ENCODE measurements at places on chromosomes 1 and 21. TPM values are rescaled to one million over a fixed set of nuclear protein-coding genes. Genes with fewer than 3 reads are reported as not detected.

DNA sequence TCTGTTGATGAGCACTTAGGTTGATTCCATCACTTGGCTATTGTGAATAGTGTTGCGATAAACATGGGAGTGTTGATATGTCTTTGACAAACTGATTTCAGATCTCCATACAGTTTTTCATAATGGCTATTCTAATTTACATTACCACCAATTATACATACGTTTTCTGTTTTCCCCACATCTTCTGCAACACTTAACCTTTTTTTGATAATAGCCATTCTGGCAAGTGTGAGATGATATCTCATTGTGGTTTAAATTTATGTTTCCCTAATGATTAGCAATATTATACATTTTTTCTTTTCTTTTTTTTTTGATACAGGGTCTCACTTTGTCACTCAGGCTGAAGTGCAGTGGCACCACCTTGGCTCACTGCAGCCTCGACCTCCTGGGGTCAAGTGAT lies 17.0 kb downstream of the SNRPE start:
- DNase-seq, result no peak

DNA sequence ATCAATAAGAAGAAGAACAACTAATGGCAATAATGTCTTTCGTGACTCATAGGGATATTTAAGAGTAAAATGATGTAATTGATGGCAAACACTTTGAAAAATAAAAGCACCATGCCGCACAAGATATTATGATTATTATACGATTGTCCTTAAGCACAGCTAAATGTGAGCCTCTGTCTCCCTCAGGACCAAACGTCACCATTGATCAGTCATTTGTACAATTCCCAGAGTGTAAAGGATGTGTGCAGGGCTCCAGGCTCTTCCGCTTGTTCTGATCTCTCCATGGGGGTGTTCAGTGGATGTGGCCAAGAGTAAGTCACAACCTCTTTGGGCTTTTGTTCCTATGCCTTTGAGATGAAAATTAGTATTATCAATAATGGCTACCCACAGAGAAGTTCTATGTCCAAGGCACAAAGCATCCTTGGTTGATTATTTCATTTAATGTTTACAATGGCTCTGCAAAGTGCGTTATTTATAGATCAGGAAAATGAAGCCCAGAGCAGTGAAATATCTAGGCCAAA lies 17.7 kb upstream of the C1orf87 start:
- no peak for DNase-seq

DNA sequence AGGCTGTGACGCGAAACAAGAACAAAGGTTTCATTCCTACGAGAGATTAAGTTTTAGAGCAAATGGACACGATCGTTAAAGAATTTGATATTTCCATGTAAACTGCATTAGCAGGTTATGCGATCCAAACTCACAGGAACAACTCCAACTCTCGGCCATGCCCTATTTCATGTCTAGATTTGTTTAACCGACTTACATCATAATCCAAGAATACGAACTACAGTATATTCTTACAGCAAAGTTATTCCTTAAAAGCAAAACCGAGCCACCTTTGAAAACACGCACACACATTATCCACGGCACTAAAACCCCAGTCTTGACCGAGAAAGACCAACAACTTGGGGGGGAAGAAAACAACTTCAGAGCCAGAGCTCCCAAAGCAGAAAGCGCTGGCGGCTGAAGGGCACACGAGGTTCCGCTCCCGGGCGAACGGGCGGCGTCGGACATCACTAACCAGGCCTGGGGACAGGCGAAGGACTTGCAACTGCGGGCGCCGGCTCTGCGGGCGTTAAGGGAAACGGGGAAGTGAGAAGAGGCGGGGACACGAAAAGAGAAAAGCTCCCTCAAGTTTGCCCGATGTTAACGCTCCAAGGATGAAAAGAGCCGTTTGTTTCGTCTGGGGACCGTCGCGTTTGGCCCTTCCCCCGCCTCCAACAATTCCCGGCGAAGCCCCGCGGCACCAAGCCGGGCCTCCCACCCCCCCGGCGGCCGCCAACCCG lies 690 bp downstream of the B3GALNT2 start:
- peak; percentile 70 for DNase-seq

Gene WASF2
- 25.3 TPM for total RNA-seq

DNA sequence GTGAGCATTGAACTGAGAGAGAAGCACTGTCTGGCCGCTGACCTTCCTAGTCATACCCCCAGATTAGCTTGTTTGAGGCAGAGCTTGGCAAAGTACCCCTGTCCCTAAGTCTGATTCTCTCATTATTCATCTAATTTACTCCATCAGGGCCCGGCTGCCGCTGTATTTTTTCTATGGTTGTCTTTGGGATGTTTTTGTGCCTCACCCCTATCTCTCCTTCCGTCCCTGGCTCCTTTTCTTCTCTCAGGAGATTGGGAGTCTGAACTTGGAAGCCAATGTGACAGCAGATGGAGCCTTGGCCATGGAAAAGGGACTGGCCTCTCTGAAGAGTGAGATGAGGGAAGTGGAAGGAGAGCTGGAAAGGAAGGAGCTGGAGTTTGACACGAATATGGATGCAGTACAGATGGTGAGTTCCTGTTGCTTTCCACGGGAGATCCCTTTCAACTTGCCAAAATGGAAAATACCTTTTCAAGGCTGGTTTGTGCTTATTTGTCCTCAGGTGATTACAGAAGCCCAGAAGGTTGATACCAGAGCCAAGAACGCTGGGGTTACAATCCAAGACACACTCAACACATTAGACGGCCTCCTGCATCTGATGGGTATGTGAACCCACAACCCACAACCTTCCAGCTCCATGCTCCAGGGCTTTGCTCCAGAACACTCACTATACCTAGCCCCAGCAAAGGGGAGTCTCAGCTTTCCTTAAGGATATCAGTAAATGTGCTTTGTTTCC lies 53.9 kb downstream of the LAMC2 start:
- no peak for DNase-seq

Gene AGBL4
- 3.1 TPM for total RNA-seq

Gene CD160
- total RNA-seq, result 6.5 TPM

DNA sequence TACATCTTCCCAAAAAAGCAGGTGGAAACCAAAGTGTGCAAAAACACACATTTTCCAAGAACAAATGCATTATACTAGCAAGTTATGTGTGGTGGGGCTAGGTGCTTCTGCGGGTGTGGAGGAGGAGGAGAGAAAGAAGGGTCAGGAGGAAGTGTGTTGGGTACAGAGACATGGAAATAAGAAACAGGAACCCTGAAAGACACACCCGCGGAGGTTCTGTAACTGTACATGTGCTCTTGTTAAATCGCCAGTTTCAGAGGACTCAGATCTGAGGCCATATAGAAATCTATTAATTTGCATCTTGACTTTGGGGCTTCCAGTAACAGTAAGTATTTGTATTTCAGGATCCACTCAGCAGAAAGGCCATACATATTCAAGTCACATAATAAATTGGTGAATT lies 30.9 kb downstream of the ERG start:
- no peak for DNase-seq

- DNase-seq, result no peak
Observed at GRCh38 chr1:155437405-155437804, 116.7 kb downstream of the RUSC1 start.

- no peak for DNase-seq
Observed at GRCh38 chr1:111886741-111887140, 102.7 kb downstream of the KCND3 start.

DNA sequence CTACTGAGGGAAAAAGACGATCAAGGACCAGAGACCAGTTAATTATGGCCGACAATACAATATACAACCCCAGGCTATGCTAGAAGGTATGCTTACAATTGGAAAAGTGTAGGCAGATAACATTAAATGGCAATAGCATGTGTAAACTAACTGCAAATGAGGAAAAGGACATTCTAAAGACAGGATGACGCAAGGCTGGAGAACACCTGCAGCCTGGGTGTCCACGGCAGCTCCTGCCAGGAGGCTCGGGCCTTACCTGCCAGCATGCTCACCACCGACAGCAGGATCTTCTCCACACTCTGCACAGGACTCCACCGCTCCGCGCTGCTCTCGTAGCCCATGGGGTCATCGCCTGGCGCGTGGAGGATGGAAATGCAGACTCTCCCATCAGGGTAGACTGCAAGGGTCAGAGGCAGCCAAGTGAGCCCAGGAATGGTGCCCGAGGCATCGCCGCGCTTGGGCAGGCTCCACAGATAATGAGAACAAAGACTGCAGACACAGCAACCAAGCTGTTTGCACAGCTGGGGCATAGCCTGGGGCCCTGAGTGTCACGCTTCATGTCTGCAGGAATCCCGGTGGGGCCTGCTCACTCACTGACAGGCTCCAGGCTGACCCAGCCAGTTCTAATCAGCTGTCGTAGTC lies 28.2 kb downstream of the UBE2G2 start:
- DNase-seq, result no peak

Gene TBX19
- total RNA-seq, result 0.72 TPM

Gene SNX27
- total RNA-seq, result 47.4 TPM

Gene TSSK3
- total RNA-seq, result 1.9 TPM

Gene PTP4A2
- 544 TPM for total RNA-seq

Gene RGSL1
- total RNA-seq, result 1.7 TPM

Gene RHD
- total RNA-seq, result not detected

DNA sequence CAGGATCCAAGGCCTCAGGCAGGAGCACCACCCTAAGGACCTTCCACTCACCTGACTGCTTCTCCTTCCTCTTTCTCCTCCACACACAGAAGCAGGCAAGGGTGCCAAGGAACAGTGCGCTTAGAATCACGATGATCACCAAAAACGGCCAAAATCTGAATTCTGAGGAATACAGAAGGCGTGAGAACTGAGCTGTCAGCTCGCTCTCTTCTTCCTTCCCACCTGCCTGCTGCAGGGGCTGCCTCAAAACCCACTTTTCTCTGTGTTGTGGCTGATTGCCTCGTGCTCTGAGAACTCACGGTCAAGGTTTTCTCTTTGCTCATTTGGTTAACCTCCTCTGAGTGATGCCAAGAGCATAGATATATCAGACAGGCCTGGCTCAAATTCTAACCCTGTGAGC lies 23.8 kb downstream of the CD244 start:
- no peak for DNase-seq

Gene KIF26B
- total RNA-seq, result 43.1 TPM

DNA sequence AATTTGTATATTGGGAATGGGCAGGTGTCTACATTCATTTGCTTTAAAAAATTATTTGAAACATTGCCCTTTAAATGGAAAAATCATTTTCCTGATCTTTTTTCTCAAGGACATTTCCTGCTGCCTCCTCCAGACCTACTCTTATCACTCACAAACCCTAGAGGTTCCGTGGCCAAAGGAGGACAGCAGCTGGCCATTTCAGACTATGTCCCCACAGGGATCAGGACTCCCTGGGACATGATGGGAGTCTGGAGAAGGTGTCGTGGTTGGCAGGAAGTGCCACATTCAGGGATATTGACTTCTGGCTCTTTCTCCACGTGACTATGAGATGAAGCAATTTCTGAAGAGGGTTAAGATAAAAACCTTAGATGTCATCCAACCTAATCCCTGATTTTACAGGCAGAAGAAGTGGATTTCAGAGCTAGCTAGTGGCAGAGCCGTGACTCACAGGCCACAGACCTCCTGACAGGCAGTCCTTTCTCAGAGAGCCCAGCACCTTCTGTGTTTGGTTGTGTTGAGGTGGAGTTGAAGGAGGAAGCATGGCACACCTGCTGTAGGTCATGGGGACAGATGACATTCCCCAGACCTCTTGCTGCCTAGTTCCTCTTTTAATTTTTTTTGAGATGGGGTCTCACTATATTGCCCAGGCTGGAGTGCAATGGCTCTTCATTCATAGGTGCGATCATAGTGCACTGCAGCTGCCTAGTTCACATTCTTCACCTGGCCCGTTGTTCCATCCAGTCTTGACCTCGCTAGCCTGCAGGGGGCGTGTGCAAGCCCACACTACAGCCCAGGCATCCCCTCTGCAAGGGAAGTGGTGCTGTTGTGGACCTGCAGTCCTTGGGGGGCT lies 25.5 kb upstream of the IL10 start:
- peak; percentile 42 for DNase-seq

- DNase-seq, result no peak
Observed at GRCh38 chr1:182586380-182586779, 2.7 kb downstream of the RNASEL start.

DNA sequence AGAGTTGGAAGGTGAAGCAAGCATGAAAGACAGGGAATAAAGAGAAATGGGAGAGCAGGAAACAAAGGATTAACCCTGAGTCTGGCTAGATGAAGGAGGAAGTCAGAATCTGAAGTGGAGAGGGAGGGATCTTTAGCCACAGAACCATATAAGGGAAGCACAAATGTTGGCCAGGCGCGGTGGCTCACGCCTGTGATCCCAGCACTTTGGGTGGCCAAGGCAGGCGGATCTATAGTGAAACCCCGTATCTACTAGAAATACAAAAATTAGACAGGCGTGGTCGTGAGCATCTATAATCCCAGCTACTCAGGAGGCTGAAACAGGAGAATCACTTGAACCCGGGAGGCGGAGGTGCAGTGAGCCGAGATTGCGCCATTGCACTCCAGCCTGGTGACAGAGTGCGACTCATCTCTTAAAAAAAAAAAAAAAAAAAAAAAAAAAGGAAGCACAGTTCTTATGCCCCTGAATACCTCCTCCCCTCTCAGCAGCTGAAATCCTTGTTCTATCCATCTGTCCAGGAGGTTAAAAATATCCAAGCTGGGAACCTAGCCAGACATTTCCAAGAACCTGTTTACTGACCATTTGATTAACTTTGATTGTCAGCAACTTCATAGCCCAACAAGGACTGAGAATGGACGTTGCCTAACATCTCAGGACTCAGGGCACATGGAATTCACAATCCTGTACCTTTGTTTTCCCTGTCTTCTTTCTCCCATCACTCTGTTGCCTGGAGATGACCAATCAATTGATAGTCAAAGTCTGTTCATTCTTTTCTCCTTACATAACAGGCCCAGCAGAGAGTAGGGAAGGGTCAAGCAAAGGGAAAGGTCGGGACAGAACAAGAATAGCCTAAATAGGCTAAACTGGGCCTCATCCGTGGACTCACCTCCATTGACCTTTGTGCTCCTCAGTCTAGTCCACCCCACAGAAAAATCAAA lies 10.6 kb downstream of the TXNIP start:
- DNase-seq, result peak; percentile 40

Gene SLC25A24
- total RNA-seq, result 51.0 TPM

- DNase-seq, result no peak
Observed at GRCh38 chr1:89928506-89928905, 66.4 kb upstream of the ZNF326 start.

- peak; percentile 33 for DNase-seq
Observed at GRCh38 chr1:159831412-159832141, 4.9 kb downstream of the SLAMF8 start.

- peak; percentile 29 for DNase-seq
Observed at GRCh38 chr1:172394141-172394751, 26.2 kb upstream of the C1orf105 start.

DNA sequence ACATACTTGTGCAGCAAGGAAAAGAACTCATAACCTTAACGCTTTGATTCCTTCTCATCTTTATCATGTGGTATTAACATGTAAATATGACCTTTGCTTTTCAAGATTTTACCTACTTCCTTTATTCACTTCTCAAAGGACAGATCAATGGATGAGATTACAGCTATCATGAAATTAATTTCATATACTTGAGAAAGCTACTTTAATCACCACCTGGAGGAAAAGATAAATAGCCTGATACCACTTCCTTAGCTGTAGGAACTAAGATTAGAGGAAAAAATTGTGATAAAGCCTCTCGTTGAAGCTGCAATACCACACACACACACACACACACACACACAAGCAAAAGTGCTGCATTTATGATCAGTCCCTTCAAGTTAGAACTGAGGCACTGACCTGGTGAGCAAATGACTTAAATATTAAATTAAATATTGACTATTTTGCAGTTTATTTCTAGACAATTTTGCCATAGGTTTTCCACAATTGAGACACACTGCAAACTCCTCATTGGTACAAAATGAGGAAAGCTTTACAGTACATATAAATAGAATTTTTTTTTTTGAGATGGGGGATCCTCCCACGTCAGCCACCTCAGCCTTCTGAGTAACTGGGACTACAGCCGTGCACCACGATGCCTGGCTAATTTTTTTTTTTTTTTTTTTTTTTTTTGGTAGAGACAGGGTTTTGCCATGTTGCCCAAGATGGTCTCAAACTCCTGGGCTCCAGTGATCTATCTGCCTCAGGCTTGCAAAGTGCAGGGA lies 27.2 kb upstream of the DMRTB1 start:
- no peak for DNase-seq
